ENCODE measurements at places on chromosomes 3 and 15.

GRCh38 chr3:112681822-112682325 lies 40.9 kb upstream of the CCDC80 start:
- DNase-seq = peak; percentile 27

- DNase-seq = peak; percentile 68
Observed at GRCh38 chr3:186790261-186790981, 7.0 kb downstream of the EIF4A2 start.

DNA sequence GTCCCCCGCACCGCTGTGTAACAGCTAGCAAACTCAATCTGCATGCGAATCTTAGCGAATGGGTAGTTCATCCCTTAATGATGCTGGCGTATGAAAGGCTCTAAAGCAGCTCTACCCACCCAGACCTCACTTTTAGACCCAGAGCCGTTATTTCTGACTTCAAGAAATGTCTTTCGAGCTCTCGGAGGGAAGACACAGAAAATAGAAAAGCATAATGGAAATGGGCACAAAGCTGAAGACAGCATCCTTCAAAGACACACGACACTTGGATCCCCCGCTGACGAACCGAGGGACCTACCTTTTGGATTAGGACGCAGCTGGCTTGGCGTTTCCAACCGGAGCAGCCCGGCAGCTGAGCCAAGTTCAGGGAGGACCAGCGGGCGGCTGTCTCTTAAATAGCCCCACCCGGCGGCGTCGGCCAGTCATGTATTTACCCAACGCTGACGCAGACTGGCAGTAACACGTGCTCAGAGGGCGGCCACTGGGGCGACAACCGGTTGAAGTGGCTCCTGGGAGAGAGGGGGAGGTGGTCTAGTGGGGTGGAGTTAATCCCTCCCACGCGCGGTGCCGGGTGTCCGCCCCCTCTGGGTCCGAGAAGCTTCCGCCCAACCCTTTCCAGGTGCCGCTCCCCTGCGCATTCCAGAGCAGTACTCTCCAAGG lies 1.5 kb downstream of the CCK start:
- no peak for DNase-seq

GRCh38 chr3:149401212-149401925 lies 23.9 kb upstream of the TM4SF1 start:
- no peak for DNase-seq

DNA sequence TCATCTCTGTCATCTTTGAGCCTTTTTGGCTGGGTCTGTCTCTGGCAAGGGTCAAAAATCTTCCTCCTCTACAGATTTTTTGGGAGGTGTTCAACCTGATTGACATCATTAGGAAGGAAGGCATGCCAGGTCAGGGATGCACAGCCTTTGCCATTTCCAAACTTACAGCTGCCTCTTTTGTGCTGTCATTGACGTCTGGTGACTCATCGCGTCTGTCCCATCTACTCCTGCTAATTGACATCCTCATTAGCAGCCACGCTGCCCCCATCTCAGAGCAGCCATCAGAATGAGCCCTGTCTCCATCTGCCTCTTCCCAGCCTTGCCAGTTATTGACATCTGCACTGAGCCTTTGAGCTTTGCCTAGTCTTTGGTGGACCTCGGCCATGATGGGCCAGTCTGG lies 53.0 kb downstream of the PDIA5 start:
- no peak for DNase-seq

DNA sequence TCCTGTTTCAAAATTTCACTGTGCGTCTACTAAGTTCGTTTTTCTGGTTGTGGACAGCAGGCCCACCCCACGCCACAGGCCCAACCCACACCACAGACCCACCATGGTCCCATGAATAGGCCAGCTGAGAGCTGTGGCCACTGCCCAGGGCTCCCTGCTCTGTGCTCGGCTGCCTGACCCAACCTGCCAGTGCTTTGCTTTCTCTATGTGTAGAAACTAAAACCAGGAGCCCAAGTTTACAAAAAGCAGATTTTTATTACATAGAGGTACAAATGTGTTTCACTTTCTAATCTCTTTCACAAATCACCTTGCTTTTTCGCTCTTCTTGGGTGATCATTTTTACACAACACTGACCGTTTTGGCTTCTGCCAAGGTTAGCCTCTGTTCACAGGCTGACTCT lies 69.1 kb downstream of the HERC2 start:
- peak; percentile 14 for DNase-seq

- DNase-seq = no peak
Observed at GRCh38 chr3:124320976-124321375, 329.1 kb upstream of the ROPN1 start.
